ENCODE measurements at places on chromosomes 13 and 19.

DNA sequence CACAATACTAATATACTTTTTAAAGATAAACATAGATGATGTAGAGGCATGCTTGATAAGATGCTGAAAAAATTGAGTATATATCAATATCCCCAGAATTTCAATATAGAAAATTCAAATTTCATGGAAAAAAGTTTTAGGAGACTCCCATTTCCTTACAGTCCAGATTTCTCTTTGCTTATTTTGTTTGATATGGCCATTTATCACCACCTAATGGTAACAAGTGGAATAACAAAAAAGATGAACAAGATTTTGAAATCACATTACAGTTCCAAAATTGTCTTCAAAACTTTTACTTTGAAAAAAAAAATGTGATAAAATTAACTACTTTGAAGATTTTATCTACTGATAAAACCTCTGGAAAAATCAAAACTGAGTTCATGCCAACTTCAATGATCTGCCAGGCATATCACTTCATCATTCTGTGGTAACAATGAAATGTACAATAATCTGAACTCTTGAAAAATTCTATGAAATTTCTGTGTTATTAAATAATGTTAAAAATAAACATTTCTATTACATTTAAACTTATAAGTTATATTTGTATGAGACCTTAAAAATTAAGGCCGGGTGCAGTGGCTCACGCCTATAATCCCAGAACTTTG lies 17.5 kb downstream of the MIPEP start:
- DNase-seq: no peak

DNA sequence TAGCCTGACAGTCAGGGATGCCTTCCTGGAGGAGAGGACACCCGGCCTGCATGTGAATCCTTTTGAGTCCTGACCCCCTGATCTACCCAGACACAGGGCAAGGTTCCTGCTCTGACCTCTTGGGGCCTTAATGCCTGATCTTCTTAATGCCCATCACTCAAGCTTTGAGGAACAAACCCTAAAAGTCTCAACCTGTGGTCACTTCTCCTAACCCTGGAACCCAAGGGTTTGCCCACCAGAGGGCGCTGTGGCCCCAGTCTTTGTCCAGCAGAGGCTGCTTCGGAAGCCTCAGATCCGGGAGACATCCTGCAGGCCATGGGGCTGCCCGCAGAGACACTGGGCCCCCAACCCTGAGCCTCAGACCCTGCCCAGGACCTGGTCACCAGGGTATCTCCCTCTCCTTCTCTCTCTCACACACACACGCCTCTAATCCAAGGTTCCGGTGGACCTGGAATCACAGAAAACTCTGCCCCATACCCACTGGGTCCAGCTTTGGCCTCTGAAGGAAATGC lies 9.8 kb upstream of the DPF1 start:
- peak; percentile 70 for DNase-seq

GRCh38 chr19:1222394-1222793 lies 15.4 kb downstream of the CBARP start:
- no peak for DNase-seq

DNA sequence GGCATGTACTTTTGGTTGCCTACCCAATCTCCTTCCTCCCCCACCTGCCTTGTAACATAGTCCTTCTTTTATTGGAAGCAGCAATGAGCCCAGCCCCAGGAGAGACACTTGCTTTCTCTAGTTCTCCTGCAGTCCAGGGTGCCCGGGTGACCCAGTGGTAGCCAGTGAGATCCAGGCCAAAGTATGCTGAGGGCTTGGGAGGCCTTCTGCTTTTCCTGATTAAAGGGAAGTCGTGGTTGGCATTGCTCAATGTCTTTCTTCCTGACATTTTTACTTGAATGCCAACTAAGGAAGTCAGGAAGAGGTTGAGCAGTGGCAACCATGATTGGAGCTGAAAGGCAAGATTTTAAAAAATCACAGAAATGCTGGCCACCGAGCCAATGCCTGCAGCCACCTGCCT lies 25.7 kb downstream of the CNMD start:
- DNase-seq: no peak

DNA sequence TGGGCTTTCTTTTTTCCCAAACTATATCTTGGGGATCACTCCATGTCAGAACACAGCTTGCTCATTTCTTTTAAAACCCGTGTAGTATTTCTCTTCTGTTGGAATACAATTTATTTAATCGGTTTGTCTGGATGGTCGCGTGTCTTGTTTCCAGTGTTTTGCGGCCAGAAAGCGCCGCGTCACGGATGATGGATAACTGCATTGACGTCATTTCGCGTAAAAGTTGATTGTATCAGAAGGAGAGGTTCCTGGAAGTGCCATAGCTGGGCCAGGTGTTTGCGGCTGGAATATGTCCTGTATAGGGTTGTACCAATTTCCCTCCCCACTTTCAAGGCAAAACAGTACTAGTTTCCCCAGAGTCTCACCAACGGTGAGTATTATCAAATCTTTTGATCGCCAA lies 9.7 kb downstream of the ACTL9 start:
- DNase-seq: no peak

DNA sequence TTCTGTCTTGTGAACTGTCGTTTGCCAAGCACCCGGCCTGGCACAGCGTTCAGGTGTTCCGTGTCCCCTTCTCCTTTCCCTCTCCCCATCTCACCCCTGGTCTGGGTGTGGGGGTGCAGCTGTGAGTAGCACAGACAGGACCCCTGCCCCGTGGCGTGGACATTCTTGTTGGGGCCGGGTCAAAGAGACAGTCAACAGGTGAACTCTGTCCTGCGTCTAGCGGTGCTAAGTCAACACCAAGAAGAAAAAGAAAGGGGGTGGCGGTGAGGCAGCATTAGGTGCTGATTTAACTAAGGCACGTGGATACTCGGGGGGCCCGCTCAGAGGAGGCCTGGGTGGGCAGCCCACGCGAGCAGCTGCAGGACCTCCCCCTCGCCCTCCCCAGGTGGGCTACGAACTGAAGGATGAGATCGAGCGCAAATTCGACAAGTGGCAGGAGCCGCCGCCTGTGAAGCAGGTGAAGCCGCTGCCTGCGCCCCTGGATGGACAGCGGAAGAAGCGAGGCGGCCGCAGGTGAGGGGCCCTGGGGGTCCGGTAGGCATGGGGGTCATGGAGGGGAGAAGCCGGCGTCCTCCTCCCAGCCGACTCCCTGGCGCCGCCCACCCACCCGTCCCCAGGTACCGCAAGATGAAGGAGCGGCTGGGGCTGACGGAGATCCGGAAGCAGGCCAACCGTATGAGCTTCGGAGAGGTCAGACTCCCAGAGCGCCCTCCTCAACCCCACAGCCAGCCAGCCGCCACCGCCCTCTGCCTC lies 9.7 kb upstream of the CNOT3 start:
- no peak for DNase-seq

- DNase-seq: no peak
Measured at GRCh38 chr19:40831502-40832430, 18.5 kb downstream of the CYP2A6 start.

DNA sequence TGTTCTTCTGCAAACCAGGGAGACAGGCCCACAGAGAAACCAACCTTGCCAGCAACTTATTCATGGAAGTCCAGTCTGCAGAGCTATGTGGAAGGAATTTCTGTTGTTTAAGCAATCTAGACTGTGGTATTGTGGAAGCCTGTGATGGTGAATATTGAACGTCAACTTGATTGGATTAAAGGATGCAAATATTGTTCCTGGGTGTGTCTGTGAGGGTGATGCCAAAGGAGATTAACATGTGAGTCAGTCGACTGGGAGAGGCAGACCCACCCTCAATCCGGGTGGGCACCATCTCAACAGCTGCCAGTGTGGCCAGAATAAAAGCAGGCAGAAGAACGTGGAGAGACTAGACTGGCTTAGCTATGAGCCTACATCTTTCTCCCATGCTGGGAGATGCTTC lies 606.0 kb downstream of the EFNB2 start:
- no peak for DNase-seq

- DNase-seq: no peak
Measured at GRCh38 chr13:24110011-24110410, 50.5 kb upstream of the SPATA13 start.

DNA sequence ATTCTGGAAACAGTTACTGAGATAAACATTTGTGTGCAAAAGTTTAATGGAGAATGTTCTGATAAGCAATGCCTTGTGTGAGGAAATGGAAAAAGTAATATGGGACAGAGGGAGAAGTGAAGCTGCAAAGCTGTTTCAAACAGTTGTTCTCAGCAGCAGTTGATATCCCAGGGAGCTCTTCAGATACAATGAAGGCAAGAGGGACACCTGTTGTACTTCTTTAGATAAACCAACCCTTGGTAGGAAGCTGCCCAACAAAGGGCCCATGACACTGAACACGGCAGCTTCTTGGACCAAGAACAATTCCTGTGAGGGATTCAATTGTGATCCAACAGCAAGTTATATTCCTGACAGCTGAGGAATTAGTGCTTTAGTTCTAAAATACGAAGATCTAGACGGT lies 894.3 kb upstream of the PCDH20 start:
- DNase-seq: no peak

- DNase-seq: no peak
Measured at GRCh38 chr13:25683662-25684370, 312.0 kb downstream of the ATP8A2 start.

- peak; percentile 8 for DNase-seq
Measured at GRCh38 chr13:26872525-26873385, 112.2 kb upstream of the GPR12 start.

DNA sequence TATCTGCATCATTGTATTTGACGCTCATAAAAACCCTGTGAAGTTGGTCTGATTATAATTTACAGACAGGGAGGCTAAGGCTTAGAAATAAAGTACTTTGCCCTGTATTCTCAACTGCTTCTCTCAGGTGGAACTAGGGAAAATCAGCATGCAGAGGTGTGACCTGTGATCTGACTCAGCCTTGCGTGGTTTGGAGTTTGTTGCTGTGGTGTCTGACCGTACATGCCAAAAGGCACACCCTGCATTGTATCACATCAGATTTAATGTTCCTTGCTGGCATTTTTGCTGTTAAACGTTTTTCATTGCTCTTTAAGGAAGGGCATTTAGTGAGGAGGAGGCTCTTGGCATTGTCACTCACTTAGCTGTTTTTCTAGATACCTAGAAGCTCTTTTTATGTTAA lies 58.8 kb upstream of the C1QTNF9B start:
- DNase-seq: no peak

DNA sequence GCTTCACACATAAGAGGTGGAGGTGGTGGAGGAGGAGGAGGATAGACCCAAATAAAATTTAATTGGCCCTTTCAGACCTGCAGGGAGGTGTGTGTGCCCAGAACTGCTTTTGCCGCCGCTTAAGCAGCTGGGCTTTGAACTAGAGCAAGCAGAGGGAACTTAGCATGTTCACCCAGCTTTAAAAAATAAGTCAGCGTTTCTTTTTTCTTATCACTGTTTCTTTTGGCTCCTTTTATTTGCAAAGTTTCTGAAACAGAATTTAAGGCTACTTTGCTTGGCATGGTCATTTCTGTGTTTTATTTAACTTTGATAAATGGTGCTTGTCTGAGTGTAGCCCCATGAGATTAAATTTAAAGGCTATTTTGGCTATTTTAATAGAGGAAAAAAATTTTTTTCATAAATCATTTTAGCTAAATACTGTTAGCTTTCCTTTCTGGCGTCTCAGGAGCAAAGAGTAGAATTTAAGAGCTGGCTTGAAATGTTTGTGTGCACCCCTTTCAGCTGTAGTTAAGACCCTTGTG lies 43.3 kb upstream of the RNF113B start:
- DNase-seq: no peak

GRCh38 chr13:23599083-23599925 lies 29.1 kb downstream of the TNFRSF19 start:
- no peak for DNase-seq

DNA sequence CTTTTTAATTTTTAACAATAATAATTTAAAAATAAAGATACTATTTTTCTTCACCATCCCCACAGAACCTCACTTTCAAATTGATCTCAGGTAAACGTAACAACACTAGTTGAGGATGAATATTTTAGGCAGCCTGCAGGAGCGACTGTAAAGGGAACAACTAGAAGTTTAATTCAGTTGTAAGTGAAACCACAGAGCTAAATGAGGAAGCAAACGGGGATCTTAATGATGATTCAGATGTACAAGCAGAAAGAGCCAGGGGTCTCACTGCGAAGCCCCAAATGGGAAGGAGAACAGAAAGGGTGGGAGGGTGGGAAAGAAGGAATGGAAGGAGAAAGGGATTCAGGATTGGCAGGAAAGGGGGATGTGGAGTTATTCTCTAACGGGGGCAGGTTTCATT lies 54.6 kb upstream of the RAP2A start:
- no peak for DNase-seq

GRCh38 chr19:31575846-31576335 lies 226.7 kb upstream of the TSHZ3 start:
- DNase-seq: no peak

DNA sequence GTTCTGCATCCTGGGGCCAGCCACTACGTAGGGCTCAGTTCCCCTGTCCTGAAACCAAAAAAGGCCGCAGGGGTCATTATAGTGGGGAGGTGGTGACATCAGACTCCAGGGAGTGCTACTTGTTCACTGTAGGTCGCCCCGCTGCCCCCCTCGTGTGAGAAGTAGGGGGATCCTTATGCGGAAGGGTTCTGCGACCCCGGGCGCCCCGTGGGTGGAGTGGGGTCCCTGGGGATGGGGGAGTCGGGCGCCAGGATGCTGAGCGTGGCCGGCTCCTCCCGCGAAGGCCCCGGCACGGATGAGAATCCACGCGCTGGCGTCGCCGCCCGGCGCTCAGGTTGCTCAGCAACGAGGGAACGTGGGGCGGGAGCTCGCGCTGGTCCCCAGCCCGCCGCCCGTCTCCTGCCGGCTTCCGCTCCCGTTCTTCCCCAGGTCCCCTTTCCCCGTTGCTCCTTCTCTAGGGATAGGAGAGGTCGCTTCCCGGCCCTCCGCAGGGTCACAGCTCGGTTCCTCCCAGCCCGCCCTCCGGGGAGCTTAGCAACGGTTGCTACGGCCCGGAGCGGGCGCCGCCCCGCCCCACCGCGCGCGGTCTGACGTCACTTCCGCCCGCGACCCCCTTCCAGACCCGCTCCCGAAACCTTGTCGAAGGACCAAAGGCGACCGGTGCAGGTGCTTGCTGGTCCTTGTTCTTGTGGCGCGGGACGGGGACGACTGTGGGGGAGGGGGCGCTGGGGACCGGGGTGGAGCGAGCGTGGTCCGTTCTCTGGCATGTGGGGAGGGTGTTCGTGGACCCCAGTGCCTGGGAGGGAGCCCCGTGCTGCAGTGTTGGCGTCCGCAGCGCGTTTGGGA lies at the start of gene NAT14:
TSS of gene NAT14 (plus strand) at position 596 of the 846 bp plus-strand sequence. CDS start 521 bp downstream, outside the sequence.
- DNase-seq: peak; percentile 40

DNA sequence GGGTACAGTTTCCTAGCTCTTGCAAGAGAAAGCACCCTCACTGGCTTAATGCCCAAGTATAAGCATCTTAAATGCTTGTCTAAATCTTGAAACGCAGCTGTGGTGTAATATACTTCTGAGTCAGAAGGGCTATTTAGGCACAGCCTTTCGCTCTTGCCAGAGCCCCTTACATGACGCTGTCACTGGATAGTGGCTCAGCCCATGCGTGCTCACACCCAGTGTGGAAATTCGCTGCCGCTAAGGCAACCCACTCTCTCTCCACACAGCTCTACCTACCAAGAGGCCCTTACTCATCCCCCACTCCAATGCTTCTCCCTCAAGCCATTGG lies 24.0 kb downstream of the UQCRFS1 start:
- no peak for DNase-seq

GRCh38 chr19:13669780-13670355 lies 94.5 kb upstream of the MRI1 start:
- no peak for DNase-seq

All from stimulated activated CD8-positive, alpha-beta memory T cell treated with anti-CD3 and anti-CD28 coated beads, Interleukin-7, amount 100 ng/mL, for 24 hours (primary cell).